ENCODE measurements at places on chromosomes 4 and X.
A peak's percentile ranks its signal among the peaks of the same experiment; 100 is the strongest.

- DNase-seq: no peak
These were observed 148.8 kb upstream of the STK26 start for GRCh38 chrX:131874300-131874699.

DNA sequence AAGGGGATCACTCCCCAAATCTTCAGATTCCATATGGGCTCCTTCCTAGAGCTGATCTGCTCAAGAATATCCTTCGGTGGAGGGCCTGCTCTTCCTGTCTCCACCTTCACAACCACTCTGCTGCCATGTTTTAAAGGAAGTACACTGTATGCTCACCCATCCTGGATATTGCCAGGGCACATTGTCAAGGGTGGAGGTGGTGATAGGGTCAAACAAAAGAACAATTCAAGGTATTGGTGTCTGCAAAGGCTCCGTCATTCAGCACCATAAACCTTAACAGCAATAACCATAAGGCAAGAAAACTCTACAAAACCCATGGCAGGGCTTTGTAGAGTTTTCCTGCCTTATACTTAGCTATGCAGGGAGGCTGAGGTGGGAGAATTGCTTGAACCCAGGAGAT, 18.9 kb downstream of the NAAA start:
- no peak for DNase-seq

GRCh38 chr4:1558205-1558604, 125.9 kb downstream of the FAM53A start:
- no peak for DNase-seq

- DNase-seq: no peak
These were observed 430.9 kb downstream of the MAPK10 start for GRCh38 chr4:85928775-85929591.

DNA sequence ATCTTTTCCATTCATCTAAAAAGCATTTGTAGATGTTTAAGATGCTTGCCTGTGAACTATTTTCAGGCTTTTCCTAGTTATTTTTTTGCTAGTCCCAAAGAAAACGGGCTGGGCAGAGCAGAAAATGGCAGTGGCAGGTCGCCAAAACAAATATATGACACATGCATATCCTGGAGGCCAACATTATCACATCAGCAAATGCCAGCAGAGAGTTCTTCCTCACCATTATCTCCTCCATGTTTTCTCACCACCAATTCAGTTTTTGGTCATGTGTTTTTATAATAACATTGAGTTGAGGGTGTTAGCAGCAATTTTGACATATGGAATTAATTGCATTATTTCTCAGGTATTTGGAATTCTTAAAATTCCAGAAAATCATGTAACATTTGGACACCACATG, 97.9 kb upstream of the EOLA2 start:
- no peak for DNase-seq

GRCh38 chr4:62161446-62161845, 961.3 kb downstream of the ADGRL3 start:
- no peak for DNase-seq

DNA sequence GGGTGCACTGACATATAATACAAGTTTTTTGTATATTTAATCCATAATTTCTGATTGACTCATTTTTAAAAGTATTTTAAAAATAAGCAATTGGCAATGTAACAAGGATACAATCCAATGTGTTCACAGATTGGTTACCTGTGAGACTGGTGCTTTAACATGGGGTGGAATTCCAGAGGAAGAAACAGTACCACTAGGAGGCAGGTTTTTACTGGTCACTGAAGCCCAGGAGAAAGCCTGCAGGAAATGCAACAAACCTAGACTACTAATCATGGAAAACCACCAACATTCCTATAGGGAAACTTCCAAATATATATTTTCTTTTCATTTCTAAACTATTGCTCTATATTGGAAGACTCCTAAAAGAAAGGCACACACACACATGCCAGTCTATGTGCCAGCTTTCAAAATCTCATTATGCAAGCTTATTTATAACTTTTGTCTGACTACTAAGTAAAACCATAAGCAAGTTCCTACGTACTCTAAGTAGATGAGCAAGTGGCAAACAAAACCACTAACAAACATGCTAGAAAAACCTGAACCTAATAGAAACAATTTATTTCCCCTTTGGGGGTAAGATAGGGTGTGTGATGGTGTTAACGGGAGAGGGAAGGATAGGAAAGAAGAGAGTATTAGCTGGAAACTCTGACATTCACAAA, 19.2 kb downstream of the G3BP2 start:
- peak; percentile 17 for DNase-seq

- DNase-seq: peak; percentile 20
These were observed 956 bp downstream of the TMEM154 start for GRCh38 chr4:152678841-152679240.

Data from SHP77 (cell line).